Dorsolateral prefrontal cortex (tissue), 122 donors: ENCODE measurements at places on chromosomes 1 and 21. TPM values are rescaled to one million over a fixed set of nuclear protein-coding genes. Genes with fewer than 3 reads are reported as not detected.

SLC45A3 gene
- total RNA-seq: 41.3 TPM

DNA sequence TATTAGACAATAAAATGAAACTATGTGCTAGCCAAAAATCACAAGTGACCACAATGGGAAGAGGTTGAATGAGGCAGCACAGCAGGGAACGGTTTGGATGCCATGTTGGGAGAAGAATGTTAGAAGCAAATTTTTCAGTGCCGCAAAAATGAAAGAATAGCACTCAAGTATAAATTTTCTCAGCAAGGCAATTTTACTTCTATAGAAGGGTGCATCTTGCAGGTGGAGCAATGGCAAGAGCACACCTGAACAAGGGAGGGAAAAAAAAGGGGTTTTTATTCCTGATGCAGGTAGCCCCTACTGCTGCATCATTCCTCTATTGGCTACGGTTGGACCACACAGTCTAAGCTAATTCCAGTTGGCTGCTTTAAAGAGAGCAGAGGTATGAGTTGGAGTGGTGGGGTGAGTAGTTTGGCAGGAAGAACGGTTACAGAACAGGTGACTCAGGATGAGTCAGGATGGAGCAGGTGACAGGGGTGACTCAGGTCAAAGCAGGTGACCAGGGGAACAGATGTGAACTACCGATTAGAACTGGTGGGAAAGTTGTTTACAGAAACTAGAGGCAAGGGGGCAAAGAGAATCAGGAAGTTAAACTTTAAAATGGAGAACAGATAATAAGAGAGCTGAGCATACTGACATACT is 301.1 kb upstream of the NRIP1 start:
- no peak for DNase-seq

CYP4Z1 gene
- total RNA-seq: 2.6 TPM

DNA sequence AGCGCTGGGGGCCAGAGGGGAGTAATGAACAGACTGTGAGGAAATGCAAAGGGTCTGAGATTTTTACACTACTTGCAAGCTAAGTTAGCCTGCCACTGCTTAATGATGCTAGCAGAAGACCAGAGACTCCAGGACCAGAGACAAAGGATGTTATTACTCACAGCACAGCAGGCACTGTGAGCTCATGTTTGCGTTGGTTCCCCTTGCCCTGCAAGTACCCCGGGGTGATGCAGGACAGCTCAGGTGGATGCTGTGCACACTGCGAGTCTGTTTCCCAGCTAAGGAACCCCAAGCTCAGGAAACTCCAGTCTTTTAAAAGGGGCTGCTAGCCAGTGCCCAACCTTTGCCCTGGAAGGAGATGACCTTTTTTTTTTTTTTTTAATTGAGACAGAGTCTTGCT is 1.2 kb downstream of the FHAD1 start:
- DNase-seq: no peak

DNA sequence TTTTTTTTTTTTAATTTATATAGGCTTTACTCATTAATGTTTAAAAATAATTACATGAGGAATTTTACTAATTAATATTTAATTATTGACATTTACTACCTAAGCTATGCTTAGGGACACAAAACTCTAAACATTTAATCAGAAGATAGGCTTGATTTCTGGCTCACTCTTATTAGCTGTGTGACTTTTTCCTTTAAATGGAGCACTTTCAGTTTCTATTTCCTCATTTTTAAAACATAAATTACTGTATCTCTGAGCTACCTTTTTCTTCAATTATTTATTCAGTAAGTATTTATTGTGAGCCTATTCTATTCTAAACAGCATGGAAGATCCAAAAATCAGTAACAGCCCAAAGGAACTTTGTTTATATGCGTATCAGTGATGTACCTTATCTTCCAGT is 40.5 kb downstream of the MAP3K7CL start:
- no peak for DNase-seq

ZNF593OS gene
- total RNA-seq: not detected

HSF2BP gene
- total RNA-seq: 1.4 TPM

TMEM82 gene
- not detected for total RNA-seq

ADAMTS4 gene
- 31.0 TPM for total RNA-seq

GRCh38 chr21:24200052-24200451 is 1407.2 kb downstream of the MRPL39 start:
- no peak for DNase-seq

DNA sequence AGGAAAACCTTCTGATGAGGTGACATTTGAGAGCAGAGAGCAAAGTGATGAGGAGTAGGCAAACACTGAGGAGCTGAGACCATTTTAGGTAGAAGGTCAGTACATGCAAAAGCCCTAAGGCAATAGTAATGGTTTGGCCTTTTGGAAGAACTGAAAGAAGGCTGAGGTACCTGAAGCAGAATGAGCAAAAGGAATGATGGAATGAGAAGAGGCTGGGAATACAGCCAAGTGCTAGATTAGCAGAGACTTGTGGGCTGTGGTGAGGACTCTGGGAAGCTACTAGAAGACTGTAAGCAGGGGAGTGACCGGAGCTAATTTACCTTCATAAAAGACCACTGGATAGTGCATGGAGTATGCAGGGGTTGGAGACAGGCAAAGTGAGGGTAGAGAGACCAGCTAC is 77.9 kb downstream of the GFI1 start:
- no peak for DNase-seq
